Bronchial epithelial cell (primary cell): ENCODE measurements at places on chromosomes 16 and 17. TPM values are rescaled to one million over a fixed set of nuclear protein-coding genes. Genes with fewer than 3 reads are reported as not detected.

DNA sequence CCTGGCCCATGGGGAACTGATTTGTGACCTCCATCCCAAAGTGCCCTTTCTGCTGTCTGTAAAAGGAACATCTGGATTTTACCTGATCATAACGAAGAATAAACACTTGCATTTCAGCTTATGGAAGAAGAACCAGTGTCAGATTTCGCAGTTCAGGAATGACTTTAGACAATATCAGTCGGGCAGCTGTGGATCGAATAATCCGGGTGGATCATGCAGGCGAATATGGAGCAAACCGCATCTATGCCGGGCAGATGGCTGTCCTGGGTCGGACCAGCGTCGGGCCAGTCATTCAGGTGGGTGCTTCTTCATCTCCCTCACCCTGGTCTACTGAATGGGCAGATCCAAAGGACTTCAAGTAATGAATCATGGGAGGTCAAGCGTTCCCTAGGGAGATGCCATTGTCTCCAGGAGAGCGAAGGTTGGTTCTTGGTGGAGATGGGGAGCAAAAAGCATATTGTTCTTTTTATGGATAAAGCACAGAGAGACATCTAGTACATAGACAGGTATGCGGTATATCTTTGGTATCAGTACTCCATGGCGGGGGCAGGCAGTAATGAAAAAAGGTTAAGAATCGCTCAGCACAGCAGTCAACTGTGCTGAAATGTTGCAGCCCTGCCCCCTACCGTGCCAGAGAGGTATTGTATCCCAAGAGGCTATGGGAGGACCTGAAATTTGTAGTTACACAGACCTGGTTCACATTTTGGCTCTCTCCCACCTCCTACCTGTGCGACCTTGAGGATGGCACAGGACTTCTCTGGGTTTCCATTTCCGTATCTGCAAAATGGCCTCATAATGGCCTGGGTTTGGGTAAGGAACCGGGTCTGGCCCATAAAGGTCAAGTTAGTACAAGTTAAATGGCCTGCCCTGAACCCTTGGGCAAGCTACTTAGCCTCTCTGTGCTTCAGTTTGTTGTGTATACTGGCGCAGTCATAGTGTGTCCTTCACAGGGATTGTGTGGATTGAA is 4.7 kb downstream of the COQ7 start:
- peak; percentile 57 for DNase-seq

- DNase-seq, result peak; percentile 58
These were observed at the start of gene OR1F1 for GRCh38 chr16:3187798-3188674. TSS of gene OR1F1 (plus strand) at chr16:3188204.

- no peak for DNase-seq
These were observed 15.2 kb upstream of the SKAP1 start for GRCh38 chr17:48445248-48445620.

DNA sequence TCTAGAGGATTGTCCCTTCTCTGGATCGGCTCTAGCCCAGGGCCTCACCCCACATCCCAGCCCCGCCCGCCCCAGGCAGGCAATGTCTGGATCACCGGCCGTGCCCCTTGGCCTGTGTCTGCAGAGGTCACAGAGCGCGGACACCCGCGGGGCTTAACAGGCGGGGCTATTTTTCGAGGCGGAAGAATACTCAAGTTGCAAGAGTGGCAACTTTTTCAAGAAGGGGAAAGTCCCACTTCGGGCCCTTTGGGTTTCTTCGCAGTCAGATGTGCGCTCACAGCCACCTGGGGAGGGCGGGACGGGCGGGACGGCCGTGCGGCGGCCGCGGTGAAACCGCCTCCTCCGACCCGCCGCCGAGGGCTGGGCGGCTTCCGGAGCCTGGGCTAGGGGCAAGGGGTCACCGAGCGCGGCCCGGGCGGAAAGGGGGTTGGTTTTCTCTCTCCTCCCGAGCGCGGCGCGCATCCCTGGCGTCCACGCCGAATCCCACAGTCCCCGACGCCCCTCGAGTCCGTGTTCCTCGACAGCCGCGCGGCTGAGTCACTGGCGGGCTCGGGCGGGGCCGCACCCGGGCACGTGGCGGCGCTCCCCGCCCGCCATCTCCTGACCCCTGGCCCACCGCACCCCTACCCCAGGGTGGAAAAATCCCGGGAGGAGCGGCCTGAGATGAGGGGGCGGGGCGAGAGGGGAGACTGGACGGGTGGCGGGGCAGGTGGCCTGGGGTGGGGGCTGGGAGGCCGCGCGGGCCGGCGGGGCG is 1.2 kb upstream of the PFN1 start:
- DNase-seq, result peak; percentile 58

The TEKT5 gene
- 0.26 and 0.53 TPM in 2 replicates for total RNA-seq

The ZNF423 gene
- under 0.01 TPM in 2 replicates for total RNA-seq
